ENCODE measurements at places on chromosomes 2 and 18.

- no peak for DNase-seq
These were observed 7.7 kb upstream of the ARHGEF4 start for GRCh38 chr2:130829015-130829414.

DNA sequence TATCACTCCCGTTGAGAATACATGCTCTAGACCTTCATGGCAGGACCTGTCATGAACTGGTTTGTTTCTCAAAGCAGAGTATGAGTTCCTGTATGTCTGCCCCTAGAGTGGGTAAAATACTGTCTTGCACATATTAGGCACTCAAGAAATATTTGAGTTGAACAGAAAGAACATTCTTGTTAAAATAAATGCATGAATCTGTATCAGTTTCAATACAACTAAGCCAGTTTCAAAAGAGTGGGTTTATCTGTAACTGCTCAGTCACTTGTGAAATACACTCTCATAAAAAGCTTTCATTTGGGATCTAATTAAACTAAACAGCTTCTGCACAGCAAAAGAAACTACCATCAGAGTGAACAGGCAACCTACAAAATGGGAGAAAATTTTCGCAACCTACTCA is 69.2 kb downstream of the RFTN2 start:
- DNase-seq = no peak

DNA sequence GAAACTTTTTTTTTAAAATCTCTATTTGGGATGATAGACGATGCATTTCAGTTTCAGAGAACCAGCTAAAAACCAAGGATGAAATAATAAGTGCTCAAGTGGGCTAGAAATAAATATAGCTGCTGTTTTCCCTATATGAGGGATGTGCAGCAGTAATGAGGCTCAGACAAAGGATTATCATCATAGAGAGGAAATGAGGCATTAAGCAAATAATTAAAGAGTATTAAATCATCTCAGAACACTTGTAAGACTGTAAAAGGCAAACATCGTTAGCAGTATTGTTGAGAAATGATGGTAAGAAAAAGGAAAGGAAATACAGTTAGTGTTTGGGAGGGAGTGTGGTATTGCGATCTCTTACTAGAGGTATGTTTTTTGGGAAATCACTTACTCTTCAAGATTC is 233.5 kb downstream of the TGIF1 start:
- no peak for DNase-seq

GRCh38 chr2:171522788-171523087 is 464 bp downstream of the CYBRD1 start:
- no peak for DNase-seq

DNA sequence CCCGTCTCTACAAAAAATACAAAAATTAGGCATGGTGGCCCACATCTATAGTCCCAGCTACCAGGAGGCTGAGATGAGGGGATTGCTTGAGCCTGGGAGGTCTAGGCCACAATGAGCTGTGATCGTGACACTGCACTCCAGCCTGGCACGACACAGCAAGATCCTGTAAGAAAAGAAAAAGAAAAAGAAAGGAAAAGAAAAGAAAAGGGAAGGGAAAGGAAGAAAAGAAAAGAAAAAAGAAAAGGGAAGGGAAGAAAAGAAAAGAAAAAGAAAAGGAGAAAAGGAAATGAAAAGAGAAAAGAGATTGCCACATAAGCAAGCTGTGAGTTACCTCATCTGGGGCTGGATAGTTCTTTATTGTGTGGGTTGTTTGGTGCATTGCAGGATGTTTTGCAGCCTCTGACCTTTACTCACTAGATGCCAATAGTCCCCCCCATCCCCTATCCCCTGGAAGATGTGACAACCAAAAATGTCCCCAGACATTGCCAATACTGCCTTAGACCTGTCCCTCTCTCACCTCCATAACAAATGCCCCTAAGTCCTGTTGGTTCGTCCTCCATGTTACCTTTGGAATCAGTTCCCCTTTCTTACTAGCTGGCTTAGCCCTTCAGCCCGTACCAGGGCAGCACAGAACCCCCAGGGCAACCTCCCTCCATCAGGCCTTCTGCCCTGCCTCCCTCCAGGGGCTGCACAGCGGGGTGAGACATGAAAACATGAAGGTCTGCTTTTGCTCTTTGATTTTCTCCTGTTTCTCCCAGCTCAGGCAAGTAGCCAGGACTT is 8.9 kb downstream of the ASPRV1 start:
- DNase-seq = no peak

Data from T follicular helper cell (primary cell).